ENCODE measurements at places on chromosomes 6 and 20.

DNA sequence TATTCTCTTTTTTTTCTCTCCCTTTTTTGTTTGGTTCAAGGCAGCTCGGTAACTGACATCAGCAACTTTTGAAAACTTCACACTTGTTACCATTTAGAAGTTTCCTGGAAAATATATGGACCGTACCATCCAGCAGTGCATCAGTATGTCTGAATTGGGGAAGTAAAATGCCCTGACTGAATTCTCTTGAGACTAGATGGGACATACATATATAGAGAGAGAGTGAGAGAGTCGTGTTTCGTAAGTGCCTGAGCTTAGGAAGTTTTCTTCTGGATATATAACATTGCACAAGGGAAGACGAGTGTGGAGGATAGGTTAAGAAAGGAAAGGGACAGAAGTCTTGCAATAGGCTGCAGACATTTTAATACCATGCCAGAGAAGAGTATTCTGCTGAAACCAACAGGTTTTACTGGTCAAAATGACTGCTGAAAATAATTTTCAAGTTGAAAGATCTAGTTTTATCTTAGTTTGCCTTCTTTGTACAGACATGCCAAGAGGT lies 10.6 kb downstream of the HEY2 start:
- DNase-seq: no peak

GRCh38 chr6:106553440-106553839 lies 75.9 kb downstream of the RTN4IP1 start:
- DNase-seq: no peak

- DNase-seq: no peak
These were observed 15.4 kb downstream of the CST7 start for GRCh38 chr20:24964506-24964840.

GRCh38 chr6:13807696-13808095 lies 6.7 kb downstream of the MCUR1 start:
- DNase-seq: no peak

DNA sequence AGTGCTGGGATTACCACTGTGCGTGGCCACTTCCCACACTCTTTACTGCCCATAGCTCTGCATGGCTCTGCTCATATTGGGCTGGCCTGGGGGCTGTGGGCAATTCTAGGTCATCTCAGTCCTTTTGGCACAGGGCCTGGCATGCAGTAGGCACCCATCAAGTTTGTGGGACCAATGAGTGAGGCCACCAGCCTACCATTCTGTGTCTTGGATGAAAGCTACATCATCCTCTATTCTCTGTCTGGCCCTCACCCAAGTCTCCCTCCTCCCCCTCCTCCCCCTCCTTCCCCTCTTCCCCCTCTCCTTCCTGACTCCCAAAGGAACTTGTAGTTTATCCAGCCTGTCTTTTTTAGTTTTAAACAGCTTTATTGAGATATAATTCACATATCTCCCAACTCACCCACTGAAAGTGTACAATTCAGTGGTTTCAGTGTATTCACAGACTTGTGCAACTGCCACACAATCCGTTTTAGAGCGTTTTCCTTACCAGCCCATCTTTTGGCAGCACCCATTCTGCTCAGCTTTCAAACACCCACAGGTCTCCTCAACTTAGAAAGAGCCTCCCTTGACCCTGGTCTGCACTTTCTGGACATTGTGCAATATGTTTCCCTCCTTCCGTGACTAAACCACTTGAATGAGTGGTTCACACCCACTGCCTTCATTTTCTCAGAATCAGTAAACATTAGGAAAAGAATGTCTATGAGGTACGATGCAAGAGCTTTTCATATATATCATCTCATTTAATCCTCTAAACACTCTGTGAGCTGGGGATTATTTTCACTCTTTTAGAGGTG lies 21.5 kb upstream of the MRPS18A start:
- no peak for DNase-seq

DNA sequence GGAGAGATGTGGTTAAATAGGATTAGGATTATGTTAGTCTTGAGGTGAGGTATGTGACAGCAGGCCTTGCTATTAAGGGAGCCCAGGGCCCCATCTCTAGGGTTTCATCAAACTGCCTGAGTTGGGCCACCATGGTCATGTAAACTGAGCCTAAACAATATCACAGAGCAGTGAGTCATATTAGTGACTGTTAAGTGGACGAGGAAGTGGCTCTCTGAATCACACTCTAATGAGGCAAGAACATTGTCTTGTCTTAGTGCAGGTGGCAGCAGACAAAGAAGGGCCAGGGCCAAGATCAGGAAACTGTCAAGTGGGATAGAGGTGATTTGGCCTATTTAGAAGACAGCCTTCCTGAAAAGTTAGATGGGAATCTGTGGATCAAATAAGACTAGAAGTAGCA lies 23.1 kb downstream of the ENPP3 start:
- peak; percentile 17 for DNase-seq

DNA sequence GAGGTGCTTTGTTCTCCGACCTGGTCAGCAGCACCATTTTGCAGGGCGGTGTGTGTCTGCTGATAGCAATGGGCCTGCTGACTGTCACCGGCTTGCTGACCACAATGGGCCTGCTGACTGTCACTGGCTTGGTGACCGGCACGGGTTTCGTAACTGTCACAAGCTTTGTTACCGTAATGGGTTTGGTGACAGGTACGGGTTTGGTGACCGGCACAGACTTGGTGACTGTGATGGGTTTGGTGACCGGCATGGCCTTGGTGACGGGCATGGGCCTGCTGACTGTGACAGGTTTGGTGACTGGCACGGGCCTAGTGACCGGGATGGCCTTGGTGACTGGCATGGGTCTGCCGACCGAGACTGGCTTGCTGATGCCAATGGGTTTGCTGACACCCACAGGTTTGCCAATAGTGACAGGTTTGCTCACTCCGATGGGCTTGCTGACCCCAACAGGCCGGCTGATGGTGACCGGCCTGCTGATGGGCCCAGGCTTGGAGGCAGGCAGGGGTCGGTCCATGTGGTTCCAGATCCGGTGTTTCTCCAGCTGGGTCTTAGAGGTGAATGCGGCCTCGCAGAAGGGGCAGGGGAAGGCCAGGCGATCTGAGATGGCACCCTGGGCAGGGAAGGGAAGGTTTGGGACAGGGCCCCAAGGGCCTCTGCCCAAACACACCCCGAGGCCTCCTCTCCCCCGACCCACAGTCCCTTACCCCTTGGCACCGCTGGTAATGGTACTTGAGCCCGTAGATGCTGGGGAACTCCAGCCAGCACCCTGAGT lies 3.4 kb downstream of the ZNF512B start:
- no peak for DNase-seq
